ENCODE measurements at places on chromosomes 12 and 14.

DNA sequence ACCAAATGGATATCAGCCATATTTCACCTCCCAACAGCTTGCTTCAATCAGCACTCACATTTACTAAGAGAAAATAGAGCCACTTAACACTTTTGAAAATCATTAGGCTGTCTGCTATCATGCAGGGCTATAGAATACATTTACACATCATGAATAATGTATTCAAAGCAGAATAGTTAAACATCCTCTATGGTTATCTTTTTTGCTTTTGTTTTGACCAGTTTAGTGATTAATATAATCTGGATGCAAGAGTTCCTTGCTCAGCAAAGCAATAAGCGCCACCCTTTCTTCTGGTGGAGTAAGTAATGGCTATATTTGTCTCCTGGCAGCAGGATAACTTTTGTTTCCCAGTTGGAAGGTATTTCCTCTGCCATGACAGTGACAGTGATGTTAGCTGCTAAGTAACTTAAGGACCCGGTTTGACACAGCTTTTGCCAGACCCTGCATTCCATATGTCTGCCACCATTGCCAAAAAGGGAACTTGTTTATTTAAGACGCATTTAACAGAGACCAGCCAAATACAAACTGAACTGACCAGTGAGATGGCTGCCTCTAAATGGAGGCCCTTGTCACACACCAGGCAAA, 70.3 kb upstream of the NR2C1 start:
- no peak for DNase-seq

- DNase-seq: no peak
Observed at GRCh38 chr12:105257321-105257728, 21.4 kb upstream of the APPL2 start.

DNA sequence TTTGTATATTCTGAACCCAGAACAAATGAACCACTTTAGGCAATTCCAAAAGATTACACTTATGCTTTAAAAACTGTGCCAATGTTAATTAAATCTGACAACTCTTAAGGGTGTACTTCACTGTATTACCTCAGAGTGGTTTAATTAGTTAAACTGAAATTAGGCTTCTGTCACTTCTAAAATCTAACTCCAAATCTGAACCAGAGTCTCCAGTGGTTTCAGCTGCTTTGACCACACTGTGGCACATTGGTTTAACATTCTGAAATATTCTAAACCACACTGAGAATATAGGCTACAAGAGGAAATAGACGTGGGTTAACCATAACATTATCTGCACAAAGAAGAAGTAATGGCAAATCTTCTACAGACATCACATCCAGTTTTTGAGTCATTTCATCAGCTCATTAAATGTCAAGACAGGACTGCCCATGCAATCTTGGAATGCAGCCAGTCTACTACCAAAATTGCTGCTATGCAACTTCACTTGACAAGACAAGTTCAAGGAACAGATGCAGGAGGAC, 94.8 kb downstream of the LRP6 start:
- DNase-seq: peak; percentile 5

GRCh38 chr12:51448618-51449256, 24.1 kb downstream of the SLC4A8 start:
- DNase-seq: no peak

DNA sequence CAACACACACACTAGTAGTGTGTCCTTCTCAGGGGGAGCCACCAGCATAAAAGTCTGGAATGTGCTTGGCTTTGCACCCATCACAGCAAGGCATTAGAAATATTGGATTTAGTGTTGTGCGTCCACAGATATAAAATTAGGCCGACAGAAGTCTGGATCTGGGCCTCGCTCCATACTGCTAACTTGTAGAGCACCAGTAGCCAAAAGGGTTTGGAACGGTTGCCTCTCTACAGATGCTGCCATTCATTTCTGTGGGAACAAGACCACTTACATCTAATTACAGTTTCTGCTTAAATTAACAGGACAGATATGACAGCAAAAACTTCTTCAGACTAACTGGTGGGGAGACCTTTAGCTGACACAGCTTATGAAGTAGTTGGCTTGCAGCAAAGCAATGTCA, 94.2 kb downstream of the EXOC5 start:
- no peak for DNase-seq

Data from activated CD8-positive, alpha-beta memory T cell treated with anti-CD3 and anti-CD28 coated beads for 48 hours (primary cell).